ENCODE measurements at places on chromosomes 7 and 10.

GRCh38 chr7:44618753-44619152 is 12.3 kb downstream of the OGDH start:
- peak; percentile 14 for DNase-seq

GRCh38 chr10:128730922-128731321 is 604.7 kb upstream of the MKI67 start:
- DNase-seq = no peak

DNA sequence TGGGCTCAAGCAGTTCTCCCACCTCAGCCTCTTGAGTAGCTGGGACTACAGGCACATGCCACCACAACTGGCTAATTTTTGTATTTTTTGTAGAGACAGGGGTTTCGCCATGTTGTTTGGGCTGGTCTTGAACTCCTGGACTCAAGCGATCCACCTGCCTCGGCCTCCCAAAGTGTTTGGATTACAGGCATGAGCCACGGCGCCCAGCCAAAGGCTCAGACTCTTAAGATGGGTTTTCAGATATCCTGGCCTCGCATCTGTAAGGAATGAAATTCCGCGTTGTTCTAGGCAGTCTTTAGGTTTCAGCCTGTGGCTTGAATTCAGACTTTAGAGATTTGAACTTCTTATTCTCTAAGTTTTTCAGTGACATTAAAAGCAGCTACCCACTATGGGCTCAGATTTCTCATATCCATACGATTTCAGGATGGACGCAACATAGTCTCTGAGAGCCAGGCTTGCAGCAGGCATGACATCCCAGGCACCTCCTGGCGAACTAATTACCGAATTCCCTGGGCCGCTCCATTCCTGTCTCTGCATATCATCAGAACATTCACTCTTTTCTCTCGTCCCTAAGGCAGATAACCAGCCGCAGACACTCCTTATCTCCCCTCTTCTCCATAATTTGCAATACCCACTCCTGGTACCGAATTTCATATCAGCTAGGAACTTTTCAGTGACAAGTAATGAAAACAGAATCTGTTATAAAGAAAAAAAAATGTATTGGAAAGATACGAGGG is 29.7 kb downstream of the IL15RA start:
- no peak for DNase-seq

DNA sequence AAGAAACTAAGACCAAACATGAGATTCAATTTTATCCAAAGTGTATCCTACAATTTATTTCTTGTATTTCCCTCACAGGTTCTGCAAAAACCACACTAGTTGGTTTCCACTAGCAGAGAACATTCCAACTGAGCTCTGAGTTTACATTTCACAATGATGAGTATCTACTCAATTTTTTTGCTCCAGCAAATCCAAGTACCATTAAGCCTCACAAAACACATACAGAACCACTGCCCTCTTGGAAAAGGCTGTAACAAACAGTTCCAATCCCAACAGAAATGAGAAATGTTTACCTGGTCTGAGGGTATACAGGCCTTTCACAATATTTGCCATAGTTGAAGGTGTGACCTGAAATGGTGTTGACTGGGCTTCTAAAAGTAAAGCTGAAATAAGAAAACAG is 59.9 kb downstream of the CACUL1 start:
- DNase-seq = no peak

- no peak for DNase-seq
Observed at GRCh38 chr10:113053091-113053490, 103.0 kb downstream of the TCF7L2 start.

- no peak for DNase-seq
Observed at GRCh38 chr10:128044186-128044585, 82.0 kb downstream of the MKI67 start.

DNA sequence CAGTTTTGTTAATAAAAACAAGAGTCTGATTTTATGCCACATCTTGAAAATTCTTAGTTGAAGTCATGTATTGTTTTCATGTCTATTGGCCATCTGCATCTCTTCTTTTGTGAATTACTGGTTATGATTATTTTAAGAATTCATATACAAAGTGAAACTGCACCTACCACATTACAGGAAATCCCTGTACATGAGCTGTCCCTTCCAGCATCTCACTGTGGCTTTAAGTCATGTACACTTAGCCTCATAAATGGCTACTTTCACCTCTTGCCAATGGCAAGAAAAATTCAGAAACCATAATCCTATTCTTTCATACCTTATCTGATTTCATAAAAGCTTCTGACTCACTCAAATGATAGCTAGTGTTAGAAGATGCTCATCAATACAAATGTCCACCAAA is 48.6 kb downstream of the CRTAC1 start:
- DNase-seq = no peak

DNA sequence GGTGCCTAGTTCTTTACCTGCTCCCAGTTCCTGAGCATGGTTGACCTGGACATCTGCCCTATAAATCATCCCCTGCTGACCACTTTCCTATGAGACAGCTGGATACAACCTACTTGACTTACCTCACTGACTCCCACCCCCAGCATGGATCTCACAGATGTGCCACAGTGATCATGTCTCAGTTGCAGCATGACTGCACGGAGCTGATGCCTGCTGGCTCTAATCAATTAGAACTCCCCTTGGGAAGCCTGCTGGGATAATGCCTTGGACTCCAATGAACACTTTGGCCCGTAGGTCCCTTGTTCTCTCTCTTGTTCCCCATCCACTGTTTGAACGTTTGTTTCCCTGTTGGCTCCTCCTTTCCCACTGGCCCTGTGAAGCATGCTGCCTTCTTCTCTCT is 271.2 kb upstream of the IGFBP3 start:
- DNase-seq = no peak

DNA sequence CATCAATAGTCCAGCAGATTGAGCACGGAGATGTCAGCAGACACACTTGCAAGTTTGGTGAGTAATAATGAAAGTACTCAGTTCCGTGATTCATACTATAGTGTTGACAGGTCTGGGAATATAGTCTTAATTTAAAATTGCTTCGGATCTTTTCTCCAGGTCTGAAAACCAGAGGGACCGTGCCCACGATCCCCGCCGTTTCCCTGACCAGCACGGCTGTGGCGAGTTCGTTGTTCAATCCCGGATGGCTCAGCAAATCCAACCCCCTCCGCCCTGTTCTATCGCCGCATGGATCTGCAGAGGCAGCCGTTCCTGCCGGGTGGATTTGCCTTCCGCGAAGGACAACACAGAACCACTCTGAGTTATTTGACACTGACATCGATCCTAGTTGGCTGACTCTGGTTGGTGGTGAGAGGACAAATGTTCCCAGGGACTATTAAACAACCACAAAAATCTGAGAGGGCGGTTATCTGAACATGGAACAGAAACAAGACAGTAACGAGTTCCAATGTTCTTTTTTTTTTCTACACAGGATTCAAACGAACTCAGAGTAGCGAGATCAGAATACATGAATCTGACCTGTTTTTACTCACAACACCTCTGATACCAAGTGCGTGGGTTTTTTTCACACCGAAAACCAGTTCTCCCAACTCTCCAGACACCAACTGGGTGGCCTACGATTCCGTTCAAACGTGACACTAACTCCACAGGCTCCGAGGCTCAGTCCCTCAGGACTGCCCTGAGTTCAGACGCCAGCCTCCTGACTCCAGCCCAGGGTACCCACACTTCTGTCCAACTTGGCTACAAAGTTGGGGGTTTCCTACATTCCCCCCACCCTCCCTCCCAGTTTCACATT is 52.7 kb downstream of the RBM17 start:
- DNase-seq = no peak

DNA sequence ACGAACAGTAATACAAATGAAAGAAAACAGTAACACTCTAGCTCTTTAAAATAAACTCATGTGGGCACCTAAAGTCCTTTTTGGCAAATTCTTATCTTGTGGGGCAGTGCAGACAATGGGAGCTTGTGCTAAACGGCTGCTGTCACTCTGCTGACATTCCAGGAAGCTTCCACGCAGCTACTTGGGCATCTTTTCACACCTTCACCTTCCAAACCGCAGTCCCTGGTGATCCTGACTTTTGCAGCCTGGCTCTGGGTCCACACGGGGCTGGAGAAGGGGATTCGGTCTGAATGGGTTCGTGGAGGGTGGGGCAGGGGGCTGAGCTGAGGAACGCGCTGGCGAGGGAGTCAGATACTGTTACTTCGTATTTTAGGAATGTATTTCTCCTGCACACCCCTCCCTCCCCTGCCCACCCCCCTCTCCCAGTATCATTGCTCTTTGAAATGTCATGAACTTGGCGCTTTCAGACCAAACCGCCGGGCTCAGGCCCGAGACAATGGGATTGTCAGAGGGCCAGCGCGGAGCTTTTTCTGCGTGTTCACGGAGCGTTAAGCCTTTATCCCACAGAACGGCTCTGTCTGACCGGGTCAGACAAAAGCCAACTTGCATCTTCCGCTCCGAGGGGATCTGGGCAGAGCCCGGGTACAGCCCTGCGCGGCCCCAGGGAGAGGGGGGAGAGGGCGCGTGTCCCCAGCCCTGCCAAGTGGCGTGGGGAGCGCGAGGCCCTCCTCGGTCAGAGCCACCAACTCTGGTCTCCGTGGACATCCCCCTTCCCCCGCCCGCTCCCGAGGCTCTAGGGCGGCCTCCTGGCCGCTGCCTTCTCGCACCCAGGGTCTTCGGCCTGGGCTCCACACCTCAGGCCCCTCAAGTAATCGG is 76.7 kb upstream of the EN2 start:
- peak; percentile 47 for DNase-seq

GRCh38 chr7:17651863-17652385 is 288.4 kb downstream of the SNX13 start:
- DNase-seq = no peak

- DNase-seq = no peak
Observed at GRCh38 chr7:5695727-5696345, 85.6 kb downstream of the RNF216 start.

DNA sequence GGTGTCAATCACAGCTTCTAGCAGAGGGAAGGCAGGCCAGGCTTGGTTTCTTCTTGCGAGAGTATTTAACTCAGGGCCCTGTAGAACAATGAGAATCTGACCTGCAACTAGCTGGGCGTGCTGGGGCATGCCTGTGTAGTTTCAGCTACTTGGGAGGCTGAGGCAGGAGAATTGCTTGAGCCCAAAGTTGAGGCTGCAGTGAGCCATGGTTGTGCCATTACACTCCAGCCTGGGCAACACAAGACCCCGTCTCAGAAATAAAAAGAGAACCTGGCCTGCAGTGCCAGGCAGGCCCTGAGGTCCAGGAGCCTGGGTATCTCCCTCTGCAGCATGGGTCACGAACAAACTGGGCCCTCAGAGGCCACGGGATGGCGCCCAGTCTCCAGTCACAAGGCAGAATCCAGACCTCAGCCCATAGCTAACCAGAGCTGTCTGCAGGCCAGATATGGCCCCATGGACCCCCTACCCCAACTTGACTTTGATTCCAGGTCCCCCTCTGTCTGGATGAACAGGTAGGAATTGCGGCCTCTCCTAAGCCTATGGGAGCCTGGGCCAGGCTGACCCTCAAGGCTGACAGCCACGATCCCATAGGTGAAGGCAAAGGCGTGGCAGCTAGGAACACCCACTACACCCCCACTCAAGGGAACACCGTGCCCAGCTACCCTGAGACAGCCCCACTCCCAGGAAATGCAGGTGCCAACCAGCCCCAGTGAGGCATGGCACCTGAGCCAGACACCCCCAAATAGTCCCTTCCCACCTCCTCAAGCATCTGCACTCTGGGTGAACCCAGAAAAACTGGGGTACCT is 102.7 kb upstream of the TNRC18 start:
- peak; percentile 46 for DNase-seq

- DNase-seq = no peak
Observed at GRCh38 chr10:10327934-10328333, 689.7 kb upstream of the CELF2 start.

DNA sequence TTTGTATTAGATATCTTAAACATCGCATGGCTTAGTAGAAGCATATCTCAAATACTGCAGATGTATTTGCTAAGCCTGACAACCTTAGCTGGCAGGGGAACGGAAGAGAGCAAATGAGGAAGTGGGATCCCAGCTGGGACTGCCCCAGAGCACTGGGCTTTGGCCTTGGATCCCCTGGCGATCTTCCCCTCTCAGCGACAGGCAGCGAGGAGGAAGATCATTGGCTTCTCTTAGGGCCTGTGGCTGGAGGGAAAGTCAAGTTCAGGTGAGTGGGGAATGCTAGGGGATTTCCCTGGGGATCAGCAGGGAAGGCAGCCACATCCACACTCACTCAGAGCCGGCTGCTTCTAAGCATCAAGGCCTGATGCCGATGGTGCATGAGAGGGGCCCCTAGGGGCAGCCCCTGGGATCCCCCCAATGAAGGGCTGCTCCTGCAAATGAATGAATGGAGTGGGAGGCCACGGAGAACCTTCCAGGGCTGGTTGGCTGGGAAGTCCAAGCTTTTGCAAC is 42.0 kb downstream of the LYZL2 start:
- no peak for DNase-seq

GRCh38 chr10:12481924-12482323 is 132.6 kb downstream of the CAMK1D start:
- no peak for DNase-seq

DNA sequence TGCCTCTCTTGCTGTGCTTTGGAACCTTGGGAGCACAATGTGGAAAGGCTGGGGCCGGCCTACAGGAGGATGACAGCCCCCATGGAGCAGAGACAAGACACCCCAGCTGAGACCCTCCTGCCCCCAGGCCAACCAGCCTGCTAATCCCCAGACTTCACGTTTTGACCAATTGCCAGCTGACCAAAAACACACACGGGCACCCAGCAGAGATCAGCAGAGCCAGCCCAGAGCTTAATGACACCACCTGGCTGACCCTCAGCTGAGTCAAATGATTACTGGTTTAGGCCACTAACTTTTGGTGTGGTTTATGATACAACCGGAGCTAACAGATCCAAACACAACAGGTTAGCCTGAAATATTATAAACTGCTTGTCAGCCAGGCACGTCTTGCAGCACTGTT is 111.2 kb upstream of the KIF5B start:
- DNase-seq = no peak

GRCh38 chr10:58531084-58531695 is 18.5 kb downstream of the BICC1 start:
- DNase-seq = no peak

DNA sequence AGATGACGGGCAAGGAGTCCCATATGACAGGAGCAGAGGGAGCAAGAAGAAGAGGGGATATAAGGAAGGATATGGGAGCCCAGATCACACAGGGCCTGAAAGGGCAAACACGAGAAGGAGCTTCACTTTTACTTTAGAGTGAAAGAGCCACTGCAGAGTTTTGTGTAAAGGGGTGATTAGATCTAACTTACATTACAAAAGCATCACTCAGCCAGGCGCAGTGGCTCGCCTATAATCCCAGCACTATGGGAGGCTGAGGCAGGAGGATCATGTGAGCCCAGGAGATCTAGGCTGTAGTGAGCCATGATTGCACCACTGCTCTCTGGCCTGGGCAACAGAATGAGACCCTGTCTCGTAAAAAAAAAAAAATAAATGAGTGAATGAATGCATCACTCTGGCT is 91.1 kb downstream of the MPP7 start:
- DNase-seq = no peak

GRCh38 chr10:43069579-43069978 is 7.3 kb upstream of the RET start:
- no peak for DNase-seq

- no peak for DNase-seq
Observed at GRCh38 chr10:116554628-116555027, 8.9 kb downstream of the PNLIP start.

- no peak for DNase-seq
Observed at GRCh38 chr7:42262964-42263363, 26.0 kb upstream of the GLI3 start.
